NCI-H1417 treated with DMSO at 0.1 percent for 48 hours (cell line): ENCODE measurements at places on chromosomes 12 and 14.

DNA sequence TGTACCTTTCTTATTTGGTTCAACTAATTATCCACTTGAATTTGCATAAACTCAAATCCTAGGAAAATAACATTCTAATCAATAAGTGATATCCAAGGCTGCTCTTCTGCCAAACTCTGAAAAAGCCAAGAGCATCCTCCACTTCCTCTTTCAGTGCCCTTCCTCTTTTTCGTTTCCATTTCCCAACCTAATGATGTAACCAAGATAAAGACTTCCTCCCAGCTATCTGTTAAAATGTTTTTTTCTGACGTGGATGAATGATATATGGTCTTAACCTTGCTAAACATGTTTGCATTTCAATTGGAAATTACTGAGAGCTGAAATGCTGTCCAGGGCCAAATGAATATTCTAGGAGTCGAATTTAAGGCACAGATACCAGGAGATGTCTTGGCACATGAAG is 459.5 kb upstream of the PDE3A start:
- DNase-seq = no peak

DNA sequence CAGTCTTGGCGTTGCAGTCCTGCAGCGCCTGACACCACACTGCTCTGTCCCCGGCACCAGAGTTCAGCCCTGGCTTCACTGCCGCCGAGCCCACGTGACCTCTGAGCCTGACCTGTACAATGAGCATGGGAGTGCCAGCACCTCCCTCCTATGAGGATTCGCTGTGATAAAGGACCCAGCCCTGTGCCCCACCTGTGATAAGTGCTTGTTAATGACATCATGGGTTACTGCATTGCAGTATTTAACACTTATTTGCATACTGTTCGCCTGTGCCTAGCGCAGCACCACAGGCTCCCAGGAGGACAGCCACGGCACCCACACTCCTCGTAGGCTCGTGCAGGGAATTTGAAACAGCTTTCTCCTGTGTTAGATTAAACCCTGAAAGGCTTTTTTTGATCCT is 118.2 kb upstream of the GSC start:
- DNase-seq = no peak

- DNase-seq = no peak
These were observed 139.8 kb downstream of the CALM1 start for GRCh38 chr14:90536511-90537191.

- DNase-seq = no peak
These were observed 251.4 kb upstream of the CLEC14A start for GRCh38 chr14:38507299-38507698.

- DNase-seq = no peak
These were observed 154.9 kb upstream of the ATP2B1 start for GRCh38 chr12:89863493-89863938.

GRCh38 chr12:44647917-44648690 is 228.0 kb downstream of the NELL2 start:
- DNase-seq = no peak

GRCh38 chr12:64496839-64497400 is 45.0 kb downstream of the TBK1 start:
- DNase-seq = no peak

DNA sequence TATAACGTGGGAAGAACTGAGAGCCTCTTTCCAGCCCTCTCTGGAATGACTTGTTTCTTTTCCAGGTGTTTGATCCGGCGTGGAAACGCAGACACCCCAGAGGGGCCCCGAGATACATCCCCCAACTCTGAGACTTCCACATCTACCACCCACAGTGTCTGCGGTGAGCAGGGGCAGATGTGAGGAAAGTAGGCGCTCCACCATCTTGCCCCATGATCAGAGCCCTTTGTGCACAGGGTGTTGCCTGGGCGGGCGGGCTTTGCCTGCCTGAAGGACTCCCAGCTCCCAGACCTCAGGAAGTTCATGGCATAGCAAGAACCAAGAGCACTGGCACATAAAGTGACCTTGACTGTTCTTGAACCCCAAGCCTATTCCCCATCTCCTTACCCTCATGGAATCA is 2.8 kb downstream of the CARMIL3 start:
- no peak for DNase-seq

DNA sequence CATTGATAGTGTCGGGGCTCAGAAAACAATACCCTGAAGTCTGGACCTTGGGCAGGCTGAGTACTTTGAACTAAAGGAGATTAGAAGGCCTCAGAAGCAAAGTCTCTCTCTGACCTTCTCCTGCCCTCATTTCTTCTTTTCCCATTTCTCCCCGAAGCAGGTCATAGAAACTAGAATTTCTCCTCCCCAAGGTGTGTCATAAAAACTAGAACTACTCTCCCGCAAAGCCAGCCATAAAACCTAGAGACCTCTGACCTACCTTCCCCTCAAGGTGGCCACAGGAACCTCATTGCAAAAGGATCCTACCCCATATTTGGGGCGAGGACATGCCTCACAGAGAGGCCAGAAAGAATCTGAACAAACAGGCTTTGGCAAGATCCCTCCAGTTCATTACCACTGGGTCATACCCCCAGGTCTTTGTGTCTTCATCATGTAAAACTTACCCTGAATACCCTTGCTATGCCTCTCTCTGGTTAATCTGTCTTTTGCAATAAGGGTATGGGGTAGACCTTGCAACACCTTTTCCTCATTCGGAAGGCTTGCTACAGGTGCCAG is 64.7 kb upstream of the ZFP36L1 start:
- DNase-seq = no peak

- DNase-seq = no peak
These were observed 97.2 kb upstream of the TMEM260 start for GRCh38 chr14:56482310-56482911.

- no peak for DNase-seq
These were observed 22.2 kb upstream of the CFAP54 start for GRCh38 chr12:96466939-96467751.

DNA sequence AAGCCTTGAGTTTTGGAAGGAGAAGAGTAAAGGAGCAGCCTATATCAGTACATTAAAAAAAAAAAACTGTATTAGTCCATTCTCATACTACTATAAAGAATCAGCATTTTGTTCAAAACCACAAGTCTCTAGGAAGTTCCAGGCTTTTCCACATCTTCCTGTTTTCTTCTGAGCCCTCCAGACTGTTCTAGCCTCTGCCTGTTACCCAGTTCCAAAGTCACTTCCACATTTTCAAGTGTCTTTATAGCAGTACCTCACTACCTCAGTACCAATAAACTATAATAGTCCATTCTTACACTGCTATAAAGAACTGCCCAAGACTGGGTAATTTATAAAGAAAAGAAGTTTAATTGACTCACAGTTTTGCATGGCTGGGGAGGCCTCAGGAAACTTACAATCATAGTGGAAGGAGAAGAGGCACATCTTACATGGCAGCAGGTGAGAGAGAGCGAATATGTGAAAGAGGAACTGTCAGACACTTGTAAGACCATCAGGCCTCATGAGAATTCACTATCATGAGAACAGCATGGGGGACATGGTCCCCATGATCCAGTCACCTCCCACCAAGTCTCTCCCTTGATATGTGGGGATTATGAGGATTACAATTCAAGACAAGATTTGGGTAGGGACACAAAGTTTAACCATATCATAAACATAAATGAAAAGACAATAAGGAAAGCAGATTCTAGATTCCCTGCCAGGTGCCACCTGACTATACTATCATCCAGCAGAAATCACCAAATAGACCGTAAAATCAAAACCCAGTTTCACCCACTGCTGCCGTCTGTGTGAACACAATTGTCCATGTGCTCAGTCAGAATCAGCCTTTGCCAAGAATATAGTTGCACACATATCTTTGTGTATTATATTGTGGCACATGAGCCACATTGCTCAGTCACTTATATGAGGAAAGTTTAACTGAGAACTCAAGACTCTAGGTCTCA is 27.8 kb downstream of the TOGARAM1 start:
- no peak for DNase-seq

DNA sequence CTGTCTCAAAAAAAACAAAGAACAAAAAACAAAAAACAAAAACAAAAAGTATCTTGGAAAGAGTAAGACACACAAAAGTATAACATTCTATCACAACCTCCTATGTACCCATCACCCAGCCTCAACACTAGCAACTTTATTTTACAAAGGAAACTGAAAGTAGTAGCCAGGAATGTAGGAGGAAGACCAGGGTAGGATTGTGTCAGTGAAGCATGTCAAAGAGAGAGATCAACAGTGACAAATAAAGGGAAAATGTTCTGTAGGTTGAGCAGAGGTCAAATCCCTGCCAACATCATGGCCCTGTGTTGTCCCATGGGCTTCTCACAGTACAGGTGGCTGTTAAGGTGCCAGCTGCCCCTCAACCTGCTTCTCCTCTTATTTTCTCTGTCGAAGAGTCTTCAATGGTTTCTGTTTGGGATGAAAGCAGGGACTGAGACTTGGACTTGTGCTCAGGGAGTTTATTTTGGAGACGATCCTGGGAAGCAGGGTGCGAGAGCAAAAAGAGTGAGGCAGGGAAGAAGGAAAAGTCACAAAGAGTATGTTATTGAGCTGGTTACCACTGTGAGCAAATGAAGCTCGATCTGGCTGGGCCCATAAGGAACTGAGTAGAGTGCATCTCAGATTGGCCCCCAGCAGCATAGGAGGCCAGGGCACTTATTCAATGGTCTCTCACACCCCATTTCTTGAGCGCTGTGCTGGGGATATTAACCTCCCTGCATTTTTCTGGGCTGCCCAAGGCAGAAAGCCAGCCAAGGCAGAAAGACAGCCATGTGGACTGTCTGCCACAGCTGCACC is 29.4 kb upstream of the CTDSP2 start:
- no peak for DNase-seq

- DNase-seq = no peak
These were observed 12.7 kb downstream of the CCDC197 start for GRCh38 chr14:94009767-94010166.

DNA sequence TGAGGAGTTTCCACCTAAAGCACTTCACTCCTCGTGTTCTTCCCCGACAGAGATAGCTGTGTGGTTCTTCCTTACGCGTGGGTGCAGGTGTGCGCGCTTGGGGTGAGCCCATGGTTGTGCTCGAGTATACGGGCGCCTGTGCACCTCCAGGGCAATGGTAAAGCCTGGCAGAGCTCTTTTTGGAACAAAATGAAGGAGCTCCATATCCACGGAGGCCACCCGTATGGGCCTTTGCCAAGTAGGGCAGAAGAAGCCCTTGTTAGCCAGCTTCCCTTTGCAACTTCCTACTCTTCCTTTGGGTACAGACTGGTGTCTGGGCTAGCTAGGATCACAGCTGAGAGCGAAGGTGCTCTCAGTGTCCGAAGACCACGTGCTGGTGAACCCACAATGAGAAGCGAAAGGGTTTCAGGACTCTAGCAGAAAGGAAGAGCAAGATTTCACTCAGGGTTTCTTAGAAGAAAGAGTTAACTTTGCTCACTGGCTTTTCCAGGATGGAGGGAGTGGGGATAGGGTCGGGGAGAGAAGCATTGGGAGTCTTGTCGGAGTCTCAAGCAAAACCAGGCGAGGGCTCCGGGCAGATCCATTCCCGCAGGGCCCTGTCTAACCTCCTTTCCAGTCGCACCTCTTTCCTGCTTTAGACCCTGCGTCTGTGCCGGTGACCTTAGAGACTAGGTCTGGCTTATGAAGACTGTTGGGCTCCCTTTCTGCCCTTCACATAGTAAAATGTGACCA is 960 bp upstream of the LRFN5 start:
- DNase-seq = no peak

- DNase-seq = no peak
These were observed 92.7 kb upstream of the HECTD1 start for GRCh38 chr14:31300296-31300695.

DNA sequence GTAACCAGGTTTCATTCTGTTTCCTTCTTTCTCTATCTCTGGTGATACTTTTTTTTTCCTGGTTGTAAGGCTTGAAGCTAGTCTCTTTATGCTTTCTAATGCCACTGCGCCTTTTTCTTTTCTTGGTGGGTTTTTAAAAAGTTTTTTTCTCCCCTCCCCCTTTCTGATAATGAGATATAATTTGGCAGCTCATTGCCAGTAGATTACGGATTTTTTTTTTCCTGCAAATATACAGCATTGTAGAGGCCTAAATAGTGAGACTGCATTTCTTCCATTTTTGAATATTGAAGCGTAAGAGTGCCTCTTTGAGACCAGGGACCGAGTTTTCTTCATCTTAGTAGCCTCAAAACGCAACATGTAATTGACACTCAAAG is 1.1 kb downstream of the PAPOLA start:
- DNase-seq = no peak

DNA sequence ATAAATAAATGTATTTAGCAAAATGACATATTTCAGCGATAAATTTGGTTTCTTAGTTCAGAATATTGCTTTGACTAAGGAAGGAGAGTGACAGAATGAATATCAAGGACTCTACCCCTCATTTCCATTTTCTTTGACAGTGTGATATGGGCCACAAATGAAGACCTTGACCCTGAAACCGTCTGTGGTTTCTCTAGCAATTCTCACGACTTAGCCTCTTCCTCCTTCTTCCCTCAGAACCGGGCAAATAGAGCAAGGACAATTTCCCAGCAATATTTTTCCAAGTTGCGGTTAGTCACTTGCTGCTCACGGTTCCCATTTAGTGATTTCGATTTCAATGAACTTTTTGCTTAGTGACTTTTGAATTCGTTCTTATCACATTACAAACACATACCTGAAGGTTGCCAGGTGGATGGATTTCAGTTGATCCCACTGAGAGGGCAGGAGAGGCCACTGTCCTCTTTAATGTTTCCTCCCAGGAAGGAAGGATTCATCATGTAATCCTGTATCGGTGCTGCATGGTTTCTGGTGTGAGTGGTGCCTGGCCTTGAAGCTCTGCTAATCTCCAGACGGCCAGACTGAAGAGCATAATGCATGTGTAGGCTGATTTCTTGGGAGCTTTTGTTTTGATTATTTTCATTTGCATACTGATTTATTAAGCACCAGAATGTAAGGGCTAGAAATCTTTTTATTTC is 77.6 kb downstream of the CHST11 start:
- DNase-seq = no peak
